ENCODE measurements at places on chromosomes 7 and 10.
A peak's percentile ranks its signal among the peaks of the same experiment; 100 is the strongest.

GRCh38 chr10:48818081-48818480 is 121.6 kb downstream of the LRRC18 start:
- DNase-seq = no peak

DNA sequence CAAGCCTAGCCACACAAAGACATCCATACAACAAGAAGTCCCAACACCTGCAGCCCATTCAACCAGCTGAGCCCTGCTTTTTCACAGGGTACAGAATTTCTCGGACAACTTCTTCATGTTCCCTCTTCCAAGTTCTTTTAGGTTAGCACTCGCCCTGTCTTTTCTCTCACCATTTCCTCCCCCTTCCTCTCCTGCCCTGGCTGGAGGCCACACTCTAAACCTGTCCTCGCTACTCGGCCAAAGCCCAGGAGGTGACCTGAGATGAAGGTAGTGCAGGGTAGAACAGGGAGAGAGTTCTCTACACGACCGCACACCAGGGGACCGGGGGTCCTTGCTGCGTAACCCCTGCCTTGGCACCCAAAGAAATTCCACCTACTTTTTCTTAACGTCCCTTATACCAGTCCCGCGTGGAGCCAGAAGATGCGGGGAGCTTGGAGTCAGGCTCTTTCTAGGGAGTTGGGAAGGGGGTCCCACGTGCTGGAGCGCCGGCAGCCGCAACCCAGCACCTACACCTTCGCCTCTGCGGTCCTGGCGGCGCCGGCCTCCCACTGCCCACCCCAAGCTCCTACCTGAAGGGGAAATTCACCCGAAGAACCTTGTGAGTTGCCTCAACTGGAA is 16.0 kb upstream of the DLX6 start:
- no peak for DNase-seq

DNA sequence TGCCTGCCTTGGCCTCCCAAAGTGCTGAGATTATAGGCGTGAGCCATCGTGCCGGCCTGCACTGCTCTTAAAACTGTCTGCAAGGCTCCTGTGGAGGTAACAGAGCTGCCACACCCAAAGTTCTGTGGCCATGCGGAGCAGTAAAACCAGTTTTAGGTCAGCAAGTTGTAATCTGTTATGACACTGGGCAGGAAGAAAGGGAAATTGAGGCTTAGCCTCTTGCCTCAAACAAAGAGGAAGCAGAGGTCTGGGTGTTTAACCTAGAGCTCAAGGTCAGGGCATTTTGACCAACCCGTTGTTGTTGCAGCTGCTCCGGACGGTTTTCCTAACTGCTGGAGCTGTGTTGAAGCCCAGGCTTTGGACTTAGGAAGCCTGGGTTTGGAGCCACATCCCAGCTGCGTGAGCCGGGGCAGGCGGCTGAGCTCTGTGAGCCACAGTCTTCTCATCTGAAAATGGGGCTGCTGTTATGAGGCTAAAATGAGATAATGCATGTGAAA is 7.4 kb upstream of the RRP12 start:
- DNase-seq = no peak

- DNase-seq = no peak
These were observed 14.9 kb upstream of the PON3 start for GRCh38 chr7:95411036-95411435.

- DNase-seq = no peak
These were observed 158.2 kb downstream of the CELF2 start for GRCh38 chr10:11175823-11176243.

DNA sequence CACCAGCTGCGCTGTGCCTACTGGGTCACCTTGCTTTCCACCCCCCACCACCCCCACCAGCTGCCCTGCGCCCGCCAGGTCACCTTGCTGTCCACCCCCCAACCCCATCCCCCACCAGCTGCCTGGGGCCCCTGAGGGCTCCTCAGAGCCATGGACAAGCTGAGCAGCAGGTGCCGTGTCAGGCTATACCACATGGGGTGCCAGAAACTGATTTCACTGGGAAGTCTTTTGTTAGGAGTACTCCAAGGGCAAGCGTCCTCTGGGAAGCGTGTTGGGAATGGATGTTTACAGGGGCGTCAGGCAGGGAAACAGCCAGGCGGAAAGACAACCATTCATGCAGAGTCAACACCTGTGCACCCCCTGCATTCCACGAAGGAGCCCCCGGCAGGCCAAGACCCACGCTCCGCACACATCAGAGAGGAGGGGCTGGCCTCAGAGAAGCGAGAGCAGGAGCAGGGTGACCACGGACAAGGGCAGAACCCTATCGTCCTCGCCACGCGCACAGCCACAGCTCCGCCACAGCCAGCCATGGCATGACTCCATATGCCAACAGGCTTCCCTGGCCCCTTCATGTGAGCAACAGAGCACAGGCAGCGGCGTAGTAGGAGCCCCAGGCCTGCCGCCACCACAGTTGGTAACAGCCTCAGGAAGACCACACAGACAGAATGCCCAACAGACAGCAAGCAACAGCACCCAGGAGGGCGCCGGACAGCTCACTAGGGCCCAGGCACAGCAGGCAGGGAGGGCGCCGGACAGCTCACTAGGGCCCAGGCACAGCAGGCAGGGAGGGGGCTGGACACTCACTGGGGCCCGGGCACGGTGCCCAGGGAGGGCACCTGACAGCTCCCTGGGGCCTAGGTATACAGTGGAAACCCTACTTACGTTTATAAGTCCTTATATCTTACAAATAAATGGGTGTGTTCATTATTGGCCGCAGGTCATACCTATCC is 180.8 kb downstream of the MAD1L1 start:
- no peak for DNase-seq

- DNase-seq = no peak
These were observed 17.8 kb downstream of the ESYT2 start for GRCh38 chr7:158811461-158811860.

DNA sequence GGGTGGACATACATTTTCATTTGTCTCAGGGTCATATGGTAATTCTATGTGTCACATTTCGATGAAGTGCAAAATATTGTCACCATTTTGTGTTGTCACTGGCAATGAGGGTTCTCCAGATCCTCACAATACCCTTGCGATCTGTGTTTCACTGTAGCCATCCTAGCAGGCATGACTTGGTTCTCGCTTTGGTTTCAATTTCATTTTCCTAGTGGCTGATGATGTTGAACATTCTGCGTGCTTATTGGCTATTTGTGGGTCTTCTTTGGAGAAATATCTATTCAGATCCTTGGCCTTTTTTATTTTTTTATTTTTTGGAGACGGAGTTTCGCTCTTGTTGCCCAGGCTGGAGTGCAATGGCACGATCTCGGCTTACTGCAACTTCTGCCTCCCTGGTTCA is 24.8 kb upstream of the MNX1 start:
- no peak for DNase-seq

- no peak for DNase-seq
These were observed 40.3 kb upstream of the RSBN1L start for GRCh38 chr7:77655836-77656455.

- no peak for DNase-seq
These were observed 332.6 kb downstream of the TNS3 start for GRCh38 chr7:47249361-47249760.

DNA sequence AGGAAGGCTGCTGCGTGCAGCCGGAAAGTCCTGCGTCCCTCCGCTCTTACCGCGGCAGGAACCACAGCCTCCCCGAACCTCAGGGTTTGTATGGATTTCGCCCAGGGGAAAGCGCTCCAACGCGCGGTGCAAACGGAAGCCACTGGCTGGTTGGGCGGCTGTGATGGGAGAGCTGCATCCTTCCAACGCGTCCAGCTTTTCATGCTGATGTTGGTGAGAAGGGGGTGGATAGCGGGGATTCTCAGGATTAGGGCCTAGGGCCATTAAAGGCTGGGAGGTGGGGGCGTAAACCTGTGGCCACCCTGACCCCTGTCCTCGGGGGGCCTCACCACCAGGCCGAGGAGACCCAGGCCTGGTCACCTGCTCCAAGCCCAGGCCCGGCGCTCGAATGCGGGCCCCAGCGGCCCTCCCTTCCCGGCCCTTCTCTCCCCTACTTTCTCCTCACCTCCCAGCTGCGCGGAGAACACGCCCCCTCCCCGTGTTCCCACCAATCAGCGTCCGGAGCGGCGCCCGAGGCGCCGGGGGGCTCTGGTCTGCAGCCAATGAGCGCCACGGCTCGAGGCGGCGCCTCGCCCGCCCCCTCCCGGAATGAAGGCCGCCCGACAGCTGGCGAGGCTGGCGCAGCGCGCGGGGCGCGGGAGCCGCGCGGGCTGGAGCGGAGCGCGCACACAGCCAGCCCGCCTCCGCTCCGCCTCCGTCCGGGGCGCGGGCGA is 458 bp upstream of the NANOS1 start:
- DNase-seq = peak; percentile 68

GRCh38 chr7:84729284-84729683 is 457.6 kb downstream of the SEMA3D start:
- DNase-seq = peak; percentile 33

GRCh38 chr10:77909749-77910375 is 16.7 kb downstream of the DLG5 start:
- DNase-seq = no peak

DNA sequence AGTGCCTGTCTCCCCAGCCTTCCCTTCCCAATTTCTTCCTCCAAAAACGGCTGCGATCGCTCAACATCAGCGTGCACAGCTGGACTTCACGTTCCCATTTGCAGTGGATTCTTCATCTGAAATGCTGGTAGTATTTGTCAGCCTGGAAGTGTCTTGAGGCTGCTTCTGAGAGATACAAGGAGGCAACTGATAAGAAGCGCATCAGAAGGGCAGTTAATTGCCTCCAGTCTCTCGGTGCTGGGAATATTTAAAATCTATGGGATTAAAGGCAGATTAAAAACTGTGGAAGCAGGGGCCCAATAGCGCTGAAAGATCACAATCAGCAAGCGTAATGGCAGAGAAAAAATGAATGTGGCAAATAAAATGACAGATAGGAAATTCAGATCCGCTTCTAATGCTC is 450.0 kb downstream of the GATA3 start:
- no peak for DNase-seq

- no peak for DNase-seq
These were observed 2.5 kb downstream of the SCRN1 start for GRCh38 chr7:29987083-29987482.

GRCh38 chr10:44386546-44387052 is 1.7 kb upstream of the CXCL12 start:
- no peak for DNase-seq

GRCh38 chr7:40003597-40003996 is 53.5 kb downstream of the CDK13 start:
- DNase-seq = no peak

DNA sequence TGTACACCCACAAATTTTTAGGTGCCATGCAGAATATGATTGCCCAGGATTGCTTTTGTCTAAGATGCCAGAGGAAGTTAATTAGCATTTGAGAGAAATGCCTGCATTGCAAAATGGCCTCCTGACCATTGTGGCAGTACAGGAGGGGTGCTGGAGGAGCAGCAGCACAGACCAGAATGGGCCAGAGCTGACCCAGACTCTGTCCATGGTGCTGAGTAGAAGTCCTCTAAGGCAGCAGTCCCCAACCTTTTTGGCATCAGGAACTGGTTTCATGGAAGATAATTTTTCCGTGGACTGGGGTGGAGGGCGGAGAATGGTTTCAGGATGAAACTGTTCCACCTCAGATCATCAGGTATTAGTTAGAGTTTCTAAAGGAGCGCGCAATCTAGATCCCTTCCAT is 217.8 kb upstream of the AGK start:
- DNase-seq = no peak

DNA sequence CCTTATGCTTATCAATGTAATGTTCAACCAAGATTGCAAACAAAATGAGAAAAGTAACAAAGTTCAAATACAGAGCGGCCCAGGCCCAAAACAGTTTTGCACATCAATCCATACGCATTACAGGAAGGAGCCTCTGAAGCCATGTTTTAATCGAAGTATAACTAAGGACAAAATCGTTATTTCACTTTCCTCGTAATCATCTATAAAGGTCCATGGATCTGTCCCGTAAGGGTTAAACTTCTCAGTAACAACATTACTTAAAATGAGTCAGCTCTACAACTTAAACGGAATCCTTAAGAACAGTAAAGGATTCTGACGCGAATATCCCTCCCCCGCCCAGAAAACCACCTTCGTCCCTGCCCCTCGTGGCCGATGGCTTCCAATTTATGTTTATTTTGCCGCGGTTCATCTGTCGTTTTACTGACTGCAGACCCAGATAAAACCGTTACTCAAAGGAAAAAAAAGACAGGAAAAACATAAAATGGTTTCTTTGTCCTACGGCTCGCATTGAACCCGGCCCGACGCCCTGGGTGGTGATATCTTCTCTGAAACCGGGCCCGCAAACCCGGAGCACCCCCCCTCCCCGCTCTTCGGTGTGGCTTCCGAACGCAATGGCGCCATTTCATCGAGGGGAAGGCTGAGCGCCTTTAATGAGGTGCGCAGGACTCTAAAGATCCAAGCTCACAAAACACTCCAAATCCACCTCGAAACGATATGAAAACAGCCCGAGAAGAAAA is 1.1 kb downstream of the HNRNPA2B1 start:
- DNase-seq = no peak

Data from fibroblast of skin of left quadriceps (primary cell).